ENCODE measurements at places on chromosomes 3 and 15. TPM values are rescaled to one million over a fixed set of nuclear protein-coding genes. Genes with fewer than 3 reads are reported as not detected.

OCA2 gene
- not detected for total RNA-seq

SLC38A3 gene
- not detected for total RNA-seq

GOLGA8J gene
- not detected for total RNA-seq

GOLGA6B gene
- total RNA-seq = not detected

MEGF11 gene
- total RNA-seq = not detected

BSN gene
- 0.36 TPM for total RNA-seq
